HTR-8/SVneo (cell line): ENCODE measurements at places on chromosomes 11 and 22.
A peak's percentile ranks its signal among the peaks of the same experiment; 100 is the strongest.

DNA sequence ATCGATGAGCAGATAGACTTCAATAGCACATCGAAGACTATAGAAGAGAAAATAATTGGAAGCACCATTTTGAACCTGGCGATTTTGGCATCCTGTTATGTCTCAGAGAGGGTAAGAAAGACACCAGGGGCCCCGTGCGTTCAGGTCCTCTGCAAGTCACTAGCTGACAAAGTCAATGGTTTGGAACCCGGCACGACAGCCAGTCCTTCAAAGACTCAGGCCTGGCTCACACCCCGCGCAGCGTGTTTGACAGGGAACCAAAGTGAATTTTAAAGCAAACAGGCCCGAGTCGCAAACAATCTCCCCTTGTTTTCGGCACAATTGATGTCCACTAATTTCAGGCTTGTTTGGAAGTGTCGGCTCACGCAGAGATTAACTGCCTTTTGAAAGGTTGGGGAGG lies 716.6 kb downstream of the BRD1 start:
- DNase-seq: no peak

- DNase-seq: no peak
These were observed 16.9 kb upstream of the MTCH2 start for GRCh38 chr11:47659276-47659675.

DNA sequence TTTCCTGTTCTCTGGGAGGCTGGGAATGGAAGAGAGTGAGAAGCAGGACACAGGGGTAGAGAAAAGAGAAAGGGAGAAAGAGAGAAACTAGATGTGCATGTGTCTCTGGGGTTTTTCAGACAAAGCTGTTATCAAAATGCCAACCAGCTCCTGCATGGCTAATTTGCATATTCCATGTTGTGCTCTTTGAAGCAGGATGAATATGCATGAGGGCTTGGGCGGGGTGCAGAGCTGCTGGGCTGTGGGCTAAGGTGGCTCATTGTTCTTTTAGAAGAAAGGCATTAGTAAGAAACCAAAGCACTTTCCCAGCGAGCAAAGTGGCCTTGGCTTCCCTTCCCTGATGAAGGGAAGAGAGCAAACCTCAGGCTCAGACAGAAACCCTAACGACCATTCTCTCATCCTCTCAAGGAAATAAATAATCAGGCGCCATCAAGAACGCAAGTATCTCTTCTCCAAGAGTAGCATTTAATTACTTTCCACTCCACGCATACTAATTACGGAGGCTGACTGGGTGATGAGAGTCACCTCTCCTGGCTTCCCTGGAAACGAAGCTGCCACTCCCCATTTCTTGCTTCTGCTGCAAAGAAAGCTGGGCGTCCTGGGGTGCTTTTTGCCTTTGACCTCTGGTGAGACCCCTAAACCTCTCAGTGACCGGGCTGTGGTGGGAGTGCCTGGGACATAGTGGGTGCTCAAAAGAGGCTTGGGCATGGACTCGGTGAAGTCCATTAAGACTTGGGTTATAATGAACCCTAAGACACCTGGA lies 54.2 kb downstream of the FEZ1 start:
- no peak for DNase-seq

DNA sequence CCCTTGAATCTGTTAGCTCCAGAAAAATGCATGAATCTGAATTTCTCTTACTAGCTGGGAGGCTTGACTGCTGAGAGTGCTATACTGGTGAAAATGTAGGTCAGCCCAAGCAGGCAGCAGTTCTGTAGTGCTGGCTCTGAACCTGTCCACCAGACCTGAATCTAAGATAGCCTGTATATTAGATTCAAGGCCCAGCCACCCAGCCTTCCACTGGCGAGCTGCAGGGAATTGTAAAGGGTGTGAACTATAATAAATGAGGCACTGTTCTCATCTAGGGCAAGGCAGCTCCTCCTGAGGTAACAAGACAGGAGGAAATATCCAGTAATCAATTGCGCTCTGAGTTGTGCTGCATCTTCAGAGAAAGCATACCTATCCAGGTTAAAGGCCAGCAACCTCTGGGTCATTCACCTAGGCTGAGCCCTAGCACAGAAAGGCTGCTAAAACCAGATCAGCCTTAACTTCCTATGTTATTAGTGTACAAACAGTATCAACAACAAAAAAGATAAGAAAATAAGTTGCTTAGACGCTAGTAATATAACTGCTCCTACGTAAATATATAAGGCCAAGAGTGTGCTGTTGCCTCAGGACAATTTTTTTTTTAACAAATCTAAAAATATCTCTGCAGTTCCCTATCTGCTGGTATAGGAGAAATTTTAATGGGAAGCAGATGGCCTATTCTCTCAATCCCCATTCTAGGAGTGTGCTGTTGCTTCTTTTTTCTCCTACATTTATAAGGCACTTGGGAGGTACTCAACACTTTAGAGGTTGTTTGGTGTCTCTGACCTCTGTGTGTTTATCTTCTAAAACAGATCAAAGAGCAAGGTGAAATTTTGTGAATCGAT lies 63.0 kb downstream of the RELT start:
- no peak for DNase-seq

DNA sequence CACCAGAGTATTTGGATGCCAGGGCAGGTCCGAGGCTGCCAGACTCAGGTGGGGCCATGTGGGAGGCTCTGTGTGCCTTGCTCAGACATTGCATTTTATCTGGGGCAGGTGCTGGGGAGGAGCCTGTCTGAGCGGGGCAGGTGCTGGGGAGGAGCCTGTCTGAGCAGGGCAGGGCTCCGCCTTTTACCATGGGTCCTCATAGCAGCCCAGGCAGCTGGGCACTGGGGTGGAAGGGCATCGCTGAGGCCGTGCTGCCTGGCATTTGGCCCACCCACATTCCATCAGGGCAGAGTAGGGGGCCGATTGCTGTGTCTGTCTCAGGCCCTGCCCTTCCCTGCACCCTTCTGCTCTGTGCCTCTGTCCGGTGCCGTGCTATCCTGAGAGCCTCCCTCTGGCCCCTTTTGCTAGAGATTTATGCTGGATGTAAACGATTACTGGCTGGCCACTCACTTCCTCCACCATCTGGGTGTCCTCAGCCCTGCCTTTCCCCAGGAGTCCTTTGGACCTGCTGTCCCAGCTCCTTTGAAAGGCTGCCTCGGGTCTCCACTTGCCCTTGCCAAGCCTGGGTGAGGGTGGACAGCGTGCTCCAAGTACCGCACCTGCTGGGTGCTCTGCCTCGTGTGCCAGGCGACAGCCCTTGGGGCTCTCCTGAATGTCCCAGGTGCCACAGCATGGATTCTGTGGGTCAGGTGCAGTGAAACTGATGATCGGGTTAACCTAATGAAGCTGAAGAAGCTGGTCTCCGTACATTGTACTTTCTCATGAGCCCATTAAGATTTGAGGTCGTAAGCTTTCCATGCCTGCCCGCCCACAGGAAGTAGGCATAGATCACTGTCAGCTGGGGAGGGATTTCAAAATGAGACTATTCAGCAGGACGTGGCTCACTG lies 281.6 kb downstream of the TBC1D22A start:
- DNase-seq: peak; percentile 53

- DNase-seq: peak; percentile 54
These were observed 12.5 kb upstream of the TMPRSS6 start for GRCh38 chr22:37121887-37122591.

DNA sequence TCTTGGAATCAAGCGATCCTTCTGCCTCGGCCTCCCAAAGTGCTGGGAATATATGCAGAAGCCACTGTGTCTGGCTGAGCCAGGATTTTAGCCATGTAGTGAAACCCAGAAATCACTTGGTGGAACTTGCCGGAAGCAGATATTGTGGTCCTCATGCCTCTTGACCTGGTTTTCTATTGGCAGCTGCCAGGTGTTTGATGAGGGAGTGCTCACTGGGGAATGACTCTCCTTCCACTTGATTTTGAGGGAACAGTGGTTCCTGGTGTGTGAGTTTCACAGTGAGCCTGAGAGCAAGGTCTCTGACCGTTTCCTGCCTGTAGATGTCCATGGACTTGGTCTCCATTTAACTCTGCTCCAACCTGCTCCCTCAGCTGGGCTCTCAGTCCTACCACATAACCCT lies 34.7 kb upstream of the ELF5 start:
- DNase-seq: no peak

DNA sequence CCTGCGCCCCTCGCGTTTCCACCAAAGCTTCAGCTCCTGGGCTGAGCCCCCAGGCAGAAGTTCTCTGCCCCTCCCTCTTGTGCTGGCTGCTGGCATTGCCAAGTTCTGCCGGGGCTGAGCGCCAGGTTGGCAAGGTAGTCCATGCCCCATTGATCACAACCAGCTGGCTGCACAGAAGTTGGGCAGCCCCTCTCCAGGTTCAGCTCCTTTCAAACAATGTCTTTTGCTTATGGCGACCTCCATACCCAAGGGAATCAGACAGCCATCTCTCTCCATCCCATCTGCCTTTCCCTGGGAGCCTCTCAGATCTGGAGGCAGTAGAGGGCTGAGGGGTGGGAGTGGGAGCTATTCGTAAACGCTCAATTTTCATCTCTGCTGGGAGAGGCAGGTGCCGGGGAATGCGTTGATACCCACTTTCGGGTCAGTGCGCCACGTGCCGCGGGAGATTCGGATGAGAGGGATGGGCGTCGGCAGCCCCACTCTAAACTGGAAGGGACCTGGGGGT lies 1.5 kb downstream of the ADAMTS8 start:
- DNase-seq: no peak

DNA sequence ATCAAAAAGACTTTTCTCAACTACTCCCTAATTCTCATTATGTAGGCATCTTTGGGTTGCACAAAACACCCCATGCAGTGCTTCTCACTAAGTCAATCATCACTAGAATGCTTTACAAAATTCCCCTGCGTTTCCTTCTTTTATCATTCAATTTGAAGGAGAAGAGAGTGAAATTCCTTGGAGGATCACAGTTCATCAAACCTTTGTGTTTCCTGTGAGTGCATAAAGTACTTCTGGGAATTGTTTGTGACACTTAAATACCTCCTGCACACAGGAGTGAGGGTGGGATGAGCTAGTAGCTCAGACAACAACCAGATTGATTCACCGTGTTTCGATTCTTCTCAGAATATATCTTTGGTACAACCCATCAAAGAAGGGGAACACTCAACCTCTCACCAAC lies 3.7 kb upstream of the OR5AR1 start:
- no peak for DNase-seq

DNA sequence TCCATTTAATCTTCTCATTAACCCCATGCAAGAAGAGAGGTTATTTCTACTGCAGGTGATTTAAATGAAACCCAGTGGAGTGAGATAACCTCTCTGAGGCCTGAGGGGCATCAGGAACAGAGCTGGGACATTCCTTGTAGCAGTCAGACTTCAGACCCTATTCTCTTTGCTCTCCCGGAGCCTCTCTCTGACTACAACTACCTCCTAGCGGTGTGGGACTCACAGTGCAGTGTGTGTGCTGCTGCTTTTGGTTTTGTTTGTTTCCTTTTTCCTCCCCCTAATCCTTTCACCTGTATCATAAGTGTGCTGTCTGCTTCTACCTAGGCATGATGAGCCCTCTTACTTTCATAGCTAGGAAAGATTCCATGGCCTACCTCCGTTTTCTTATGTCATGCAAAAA lies 769.6 kb downstream of the NTM start:
- no peak for DNase-seq

- no peak for DNase-seq
These were observed 13.5 kb upstream of the UVRAG start for GRCh38 chr11:75801362-75802020.

DNA sequence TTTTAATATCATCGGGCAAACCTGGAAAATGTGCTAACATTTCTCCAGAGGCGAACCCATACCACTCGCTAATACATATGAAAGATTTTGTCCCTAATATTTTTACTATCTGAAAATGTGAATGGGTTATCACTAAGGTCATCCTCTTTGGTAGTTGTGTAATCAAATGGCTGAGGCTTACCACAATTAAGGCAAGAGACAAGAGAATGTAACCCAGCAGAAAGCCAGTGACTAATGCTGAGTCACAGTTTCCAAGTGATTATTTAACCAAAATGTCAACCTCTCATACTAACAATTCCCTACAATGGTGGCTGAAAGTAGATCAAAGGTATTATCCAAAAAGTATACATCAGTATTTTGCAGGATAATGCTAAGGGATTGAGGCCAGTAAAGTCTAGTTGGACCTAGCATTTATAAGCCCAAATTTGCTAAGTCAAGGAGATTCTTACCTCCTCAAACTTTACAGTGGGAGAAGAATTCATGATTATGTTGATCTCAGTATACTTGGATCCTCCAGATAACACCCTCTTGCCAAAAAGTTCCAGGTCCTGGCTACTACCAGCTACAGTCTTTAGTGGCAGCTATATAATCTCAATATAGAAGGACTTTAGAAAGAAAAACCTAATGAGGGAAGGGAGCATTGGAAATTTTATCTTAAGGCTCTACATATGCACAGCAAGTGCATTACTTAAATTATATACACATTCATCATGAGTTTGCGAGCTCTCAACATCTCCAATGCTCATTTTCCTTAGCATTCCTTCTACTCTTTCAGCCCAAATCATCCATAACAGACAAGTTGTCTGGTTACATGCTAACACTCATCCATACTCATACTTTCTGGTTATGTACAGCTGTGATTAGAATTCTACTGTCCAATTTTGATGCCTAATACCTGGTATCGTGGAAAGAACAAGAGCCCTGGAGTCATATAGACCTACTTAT lies 25.4 kb downstream of the SIK3 start:
- DNase-seq: peak; percentile 78

DNA sequence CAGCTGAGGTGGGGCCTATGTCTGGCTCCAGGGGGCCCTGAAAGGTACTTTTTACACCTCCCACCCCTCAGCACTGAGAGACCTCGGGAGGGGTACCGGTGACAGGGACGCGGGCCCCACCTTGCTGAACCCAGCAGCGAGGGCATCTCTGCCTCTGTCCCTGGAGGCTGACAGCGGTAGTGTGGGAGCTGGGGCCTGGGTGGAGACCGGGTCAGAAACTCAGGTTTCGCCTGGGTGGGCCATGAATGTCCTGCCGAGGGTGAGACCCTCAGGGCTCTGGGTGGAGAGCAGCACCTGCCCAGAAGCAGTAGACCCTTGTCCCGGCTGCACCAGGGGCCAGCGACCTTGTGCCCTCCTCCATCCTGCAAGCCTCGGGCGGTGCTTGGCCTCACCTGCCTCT lies 22.2 kb downstream of the PTDSS2 start:
- DNase-seq: no peak

GRCh38 chr11:113174882-113175281 lies 139.5 kb upstream of the TTC12 start:
- DNase-seq: no peak

GRCh38 chr22:20112623-20113511 lies 3.0 kb upstream of the RANBP1 start:
- DNase-seq: no peak

DNA sequence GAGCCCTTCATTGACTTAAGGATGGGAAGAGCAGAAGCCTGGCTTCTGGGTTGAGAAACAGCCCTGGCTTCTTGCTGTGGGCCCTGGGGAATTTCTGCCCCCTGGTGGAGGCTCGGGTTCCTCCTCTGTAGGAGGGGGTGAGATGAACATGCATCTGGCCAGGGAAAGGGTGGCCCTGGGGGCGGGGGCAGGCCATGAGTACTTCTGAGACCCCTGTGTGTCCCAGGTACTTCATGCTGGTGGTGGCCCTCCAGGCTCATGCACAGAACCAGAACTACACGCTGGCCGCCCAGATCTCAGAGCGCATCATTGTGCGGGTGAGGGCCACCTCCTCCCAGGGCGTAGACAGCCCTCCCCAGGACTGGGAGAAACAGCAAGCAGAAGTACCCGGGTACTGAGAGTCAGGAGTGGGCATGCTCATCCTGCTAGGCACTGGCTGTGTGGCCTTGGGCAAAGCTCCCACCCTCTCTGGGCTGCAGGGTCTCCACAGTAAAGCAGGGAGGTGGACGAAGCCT lies 15.8 kb downstream of the TMEM258 start:
- DNase-seq: peak; percentile 48
